ENCODE measurements at places on chromosomes 7 and 10.

DNA sequence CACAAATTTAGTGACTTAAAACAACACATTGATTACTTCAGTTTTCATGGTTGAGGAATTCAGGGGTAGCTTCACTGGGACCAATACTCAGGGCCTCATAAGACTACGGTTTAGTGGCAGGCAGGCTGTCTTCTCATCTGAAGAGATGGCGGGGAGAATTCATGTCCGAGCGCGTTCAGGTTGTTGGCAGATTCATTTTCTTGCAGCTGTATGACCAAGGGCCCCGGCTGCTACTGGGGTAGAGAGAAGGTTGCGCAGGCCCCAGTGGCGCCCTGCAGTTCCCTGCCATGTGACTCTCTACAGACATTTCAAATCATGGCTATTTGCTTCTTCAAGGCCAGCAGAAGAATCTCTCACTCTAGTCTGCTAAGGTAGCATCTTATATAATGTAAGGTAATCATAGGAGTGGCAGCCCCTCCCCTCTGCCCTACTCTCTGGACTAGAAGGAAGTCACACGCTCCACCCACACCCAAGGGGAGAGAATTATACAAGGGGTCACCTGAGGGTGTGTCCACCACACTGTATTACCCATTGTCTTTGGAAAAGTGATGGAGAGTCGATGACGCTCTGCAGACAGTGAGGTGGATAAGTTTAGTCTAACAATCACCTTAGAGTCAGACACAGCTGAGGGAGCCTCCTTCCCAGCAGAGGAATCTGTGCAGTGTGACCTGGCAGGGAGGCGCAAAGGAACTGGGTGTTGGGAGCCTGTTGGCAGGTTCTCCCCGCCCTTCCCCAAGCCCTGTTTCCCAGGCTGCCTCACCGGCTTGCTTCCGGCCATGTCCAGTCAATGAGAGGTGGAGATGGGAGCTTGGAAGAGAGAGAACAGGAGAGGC is 35.7 kb upstream of the PLEKHA1 start:
- DNase-seq, result no peak

- DNase-seq, result peak; percentile 90
Measured at GRCh38 chr7:120996333-120996987, 7.9 kb downstream of the CPED1 start.

DNA sequence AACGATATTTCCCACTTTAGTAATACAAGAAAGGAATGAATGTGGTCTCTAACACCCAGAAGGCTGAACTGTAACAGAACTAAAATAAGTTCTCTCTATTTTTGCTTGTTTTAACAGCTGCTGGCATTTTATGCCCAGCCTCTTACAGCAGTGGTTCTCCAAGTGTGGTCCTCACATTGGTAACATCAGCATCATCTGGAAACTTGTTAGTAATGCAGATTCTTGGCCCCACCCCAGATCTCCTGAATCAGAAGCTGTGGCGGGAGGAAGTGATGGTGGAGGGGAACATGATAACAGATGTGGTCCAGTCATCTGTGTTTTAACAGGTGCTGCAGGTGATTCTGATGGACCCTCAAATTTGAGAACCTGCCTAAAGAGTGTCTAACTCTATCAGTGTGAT is 170.1 kb downstream of the TMEM26 start:
- no peak for DNase-seq

GRCh38 chr7:89549768-89550167 is 604.5 kb upstream of the STEAP1 start:
- no peak for DNase-seq

- no peak for DNase-seq
Measured at GRCh38 chr10:80794994-80795393, 257.3 kb downstream of the SH2D4B start.

- DNase-seq, result no peak
Measured at GRCh38 chr7:51949726-51950644, 633.4 kb upstream of the COBL start.

DNA sequence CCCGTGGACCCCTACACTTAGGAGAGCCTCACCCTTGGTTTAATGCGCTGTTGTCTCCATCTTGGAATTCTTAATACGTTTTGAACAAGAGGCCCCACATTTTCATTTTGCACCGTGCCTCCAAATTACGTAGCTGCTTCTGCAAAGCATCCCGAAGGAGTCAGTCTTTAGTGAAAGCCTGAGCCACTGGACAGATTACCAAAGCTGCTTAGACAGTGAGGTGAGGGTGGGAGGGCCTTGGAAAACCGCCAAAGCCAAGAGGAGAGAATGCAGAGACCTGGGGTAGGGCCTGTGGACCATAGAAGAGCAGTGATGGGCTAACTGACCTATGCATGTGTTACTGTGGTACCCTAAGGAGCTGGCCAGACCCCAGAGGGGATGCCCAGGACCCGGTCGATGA is 4.2 kb upstream of the TCAF1 start:
- DNase-seq, result no peak

GRCh38 chr7:91357901-91358300 is 93.7 kb downstream of the FZD1 start:
- DNase-seq, result no peak

DNA sequence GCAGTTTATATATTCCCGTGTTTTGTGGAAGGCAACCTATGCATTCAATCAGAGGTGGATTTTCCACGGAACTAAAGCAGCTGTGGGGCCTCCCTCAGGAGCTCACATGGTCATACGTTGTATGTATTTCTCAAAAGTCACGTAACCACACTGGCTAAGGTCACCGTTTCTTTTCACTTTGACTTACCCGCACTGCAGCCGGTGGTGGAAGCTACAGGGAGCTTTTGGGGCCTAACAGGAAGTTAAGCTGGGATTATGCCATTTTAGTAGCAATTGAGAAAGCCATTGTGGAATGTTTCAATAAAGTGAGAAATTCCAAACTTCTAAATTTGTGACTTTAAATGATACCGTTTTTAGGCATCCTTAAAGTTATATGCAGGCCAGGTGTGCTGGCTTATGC is 111.2 kb upstream of the KLF6 start:
- DNase-seq, result no peak

DNA sequence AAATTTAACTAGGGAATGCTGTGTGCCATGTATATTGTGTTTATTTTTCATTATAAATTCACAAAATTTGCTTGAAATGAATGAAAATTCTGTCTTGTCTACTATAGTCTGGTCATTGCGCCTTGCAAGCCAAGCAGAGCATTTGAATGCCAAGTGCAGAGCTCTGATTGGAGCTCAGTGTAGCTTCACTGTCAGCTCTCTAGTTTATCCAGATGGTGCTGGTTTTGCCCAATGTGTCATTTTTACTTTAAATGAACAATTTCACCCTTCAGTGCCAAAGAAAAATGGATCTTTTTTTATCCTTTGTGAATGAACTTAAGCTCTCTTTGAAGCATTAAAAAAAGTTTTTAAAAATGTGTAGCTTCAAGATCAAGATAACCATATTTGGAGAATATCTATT is 225.6 kb upstream of the CACNA2D1 start:
- no peak for DNase-seq

DNA sequence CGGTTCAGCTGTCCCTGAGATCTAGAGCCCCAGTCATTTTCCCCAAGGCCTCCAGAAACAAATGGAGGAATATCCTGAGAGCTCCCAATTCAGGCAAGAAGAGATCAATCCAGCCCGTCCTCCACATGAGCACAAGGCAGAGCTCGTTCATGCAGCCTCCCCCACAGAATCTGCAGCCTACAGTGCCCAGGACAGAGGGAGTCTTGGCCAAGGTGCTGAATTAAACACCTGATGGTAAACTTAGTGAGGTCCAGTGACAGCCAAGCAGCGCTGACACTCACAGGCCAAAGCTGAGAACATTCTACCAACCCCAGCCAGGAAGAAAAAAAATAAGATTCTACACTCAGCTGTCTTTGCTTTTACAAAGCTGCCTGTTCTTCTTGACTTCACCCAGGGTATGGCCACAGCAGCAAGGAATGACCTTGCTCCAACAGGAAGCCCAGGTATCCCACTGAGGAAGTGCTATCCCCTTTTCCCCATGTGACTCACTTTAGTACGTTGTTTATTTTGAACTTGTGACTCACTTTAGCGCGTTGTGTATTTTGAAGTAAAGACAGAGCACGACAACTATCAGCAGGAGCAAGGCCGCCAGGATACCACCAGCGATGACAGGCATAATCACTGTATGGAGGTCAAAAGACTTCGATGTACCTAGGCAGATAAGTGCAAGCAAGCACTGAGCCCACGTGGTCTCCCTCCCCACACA is 4.4 kb upstream of the CUZD1 start:
- no peak for DNase-seq

GRCh38 chr7:88223265-88223664 is 3.4 kb upstream of the SRI start:
- DNase-seq, result no peak

DNA sequence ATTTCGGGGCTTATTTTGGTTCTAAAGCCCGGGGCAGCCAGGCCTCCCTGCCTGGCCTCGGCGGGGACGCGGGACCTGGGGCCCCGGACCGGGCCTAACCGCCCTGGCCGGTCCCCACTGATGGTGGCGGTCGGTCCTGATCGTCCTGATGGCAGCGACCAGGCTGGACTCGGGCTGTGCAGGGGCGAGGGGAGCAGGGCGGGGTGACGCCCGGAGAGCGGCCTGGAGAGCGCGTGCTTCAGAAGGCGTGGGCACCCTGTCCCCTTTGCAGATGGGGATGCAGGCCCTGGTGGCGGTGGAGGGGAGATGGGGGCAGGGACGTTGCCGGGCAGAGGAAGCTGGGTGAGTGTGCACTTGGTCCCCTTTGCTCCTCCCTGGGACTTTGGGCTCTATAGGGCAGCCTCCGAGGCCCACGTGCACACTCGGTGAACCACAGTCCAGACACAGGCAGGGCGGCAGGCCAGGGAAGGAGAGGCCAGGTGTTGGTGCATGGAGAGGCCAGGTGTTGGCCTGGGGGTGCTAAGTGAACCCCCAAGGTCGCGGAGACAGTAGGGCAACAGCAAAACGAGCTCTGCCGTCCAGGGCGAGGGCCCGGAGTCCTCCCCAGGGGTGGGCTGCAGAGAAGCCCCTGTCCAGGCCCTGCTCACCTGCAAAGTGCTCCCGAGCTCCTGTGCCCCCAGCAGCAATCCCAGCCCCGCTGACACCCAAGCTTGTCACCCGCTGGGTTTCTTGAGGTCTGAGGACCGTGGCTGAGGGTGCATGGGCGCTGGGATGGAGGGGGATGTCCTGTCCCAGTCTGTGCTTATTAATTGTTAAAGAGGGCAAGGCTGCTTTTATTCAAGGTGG is 42.4 kb upstream of the FAM20C start:
- DNase-seq, result no peak

DNA sequence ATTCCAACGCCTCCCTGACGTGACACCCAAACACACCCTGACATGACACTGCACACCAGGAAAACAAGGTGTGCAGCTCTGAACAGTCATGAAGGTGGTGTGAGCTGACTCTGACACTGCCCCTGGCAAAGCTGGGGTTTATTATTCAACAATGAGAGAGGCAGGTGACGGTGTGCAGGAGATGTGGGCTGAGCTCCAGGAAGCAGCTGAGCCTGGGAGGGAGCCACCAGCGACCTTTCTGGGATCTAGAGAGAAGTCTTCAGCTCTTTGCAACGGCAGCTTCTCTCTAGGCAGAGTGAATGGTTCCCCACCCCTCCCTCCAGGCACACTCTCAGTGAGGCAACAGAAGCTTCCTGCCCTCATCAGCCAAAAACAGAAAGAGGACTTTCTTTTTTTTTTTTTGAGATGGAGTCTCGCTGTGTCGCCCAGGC is 65.6 kb downstream of the SH3PXD2A start:
- no peak for DNase-seq

DNA sequence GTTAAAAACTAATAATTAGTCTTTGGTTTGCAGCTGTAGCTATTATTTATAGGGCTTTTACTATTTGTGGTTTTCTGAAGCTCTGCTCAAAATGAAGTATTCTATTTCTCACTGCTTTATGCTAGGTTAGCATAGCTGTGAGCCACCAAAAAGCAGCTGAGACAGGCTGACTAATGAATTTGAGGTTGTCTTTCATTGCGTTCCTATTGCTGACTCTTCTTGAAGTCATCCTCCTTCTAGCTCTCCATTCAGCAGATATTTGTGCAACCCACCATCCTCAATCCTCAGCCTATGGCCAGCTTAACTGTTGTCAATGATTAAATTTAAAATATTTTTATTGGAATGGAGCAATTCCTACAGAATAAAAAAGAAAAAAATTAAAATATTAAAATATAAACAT is 2.1 kb upstream of the RALA start:
- peak; percentile 94 for DNase-seq

DNA sequence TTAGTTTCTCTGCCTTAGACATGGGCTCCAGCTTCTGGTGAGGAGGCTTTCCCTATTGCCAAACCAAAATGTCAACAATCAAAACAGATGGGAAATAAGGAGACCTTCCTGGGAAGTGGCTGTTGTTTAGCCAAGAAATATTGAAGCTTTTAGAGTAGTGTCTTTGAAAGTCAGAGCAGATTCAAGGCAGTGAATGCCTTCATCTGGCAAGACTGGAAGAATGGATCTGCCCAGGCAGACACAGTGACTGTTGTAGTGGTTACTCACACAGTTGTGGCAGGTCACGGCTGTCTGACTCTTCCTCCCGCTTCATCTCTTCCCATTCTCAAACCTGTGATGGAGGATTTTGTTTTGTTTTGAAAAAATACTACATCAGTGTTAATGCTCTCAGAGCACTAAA is 154.1 kb upstream of the ADO start:
- no peak for DNase-seq
